ENCODE measurements at places on chromosomes 1 and 21.

DNA sequence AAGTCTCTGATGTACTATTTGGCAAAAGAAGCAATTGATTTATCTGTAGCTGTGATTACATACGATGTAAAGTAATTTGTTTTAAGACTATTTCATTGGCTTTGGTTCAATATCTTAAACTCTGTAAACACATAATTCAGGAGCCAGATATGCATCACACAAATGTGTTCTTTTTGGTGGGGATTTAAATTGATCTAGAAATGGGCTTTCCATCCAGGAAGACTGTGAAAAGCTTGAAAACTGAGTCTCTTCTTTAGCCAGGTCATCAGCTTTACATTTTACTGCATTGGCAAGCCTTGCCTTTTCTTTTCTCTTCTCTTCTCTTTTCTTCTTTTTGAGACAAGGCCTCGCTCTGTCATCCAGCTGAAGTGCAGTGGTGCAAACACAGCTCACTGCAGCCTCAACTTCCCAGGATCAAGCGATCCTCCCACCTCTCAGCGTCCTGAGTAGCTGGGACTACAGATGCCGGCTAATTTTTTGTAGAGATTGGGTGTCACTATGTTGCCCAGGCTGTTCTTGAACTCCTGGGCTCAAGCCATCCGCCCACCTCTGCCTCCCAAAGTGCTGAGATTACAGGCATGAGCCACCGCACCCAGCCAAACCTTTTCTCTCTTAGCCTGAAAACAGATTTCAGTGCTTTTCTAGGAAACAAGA, 1.4 kb downstream of the RCAN3 start:
- DNase-seq, result no peak

GRCh38 chr21:45511007-45511406, 31.2 kb downstream of the SLC19A1 start:
- DNase-seq, result no peak

GRCh38 chr1:19635646-19636045, 8.5 kb upstream of the NBL1 start:
- DNase-seq, result no peak

- DNase-seq, result no peak
These were observed 21.5 kb upstream of the LYST start for GRCh38 chr1:235888119-235888643.

GRCh38 chr1:70892140-70892539, 155.5 kb downstream of the PTGER3 start:
- no peak for DNase-seq

- no peak for DNase-seq
These were observed 777 bp downstream of the NUDT17 start for GRCh38 chr1:145846201-145846612.

DNA sequence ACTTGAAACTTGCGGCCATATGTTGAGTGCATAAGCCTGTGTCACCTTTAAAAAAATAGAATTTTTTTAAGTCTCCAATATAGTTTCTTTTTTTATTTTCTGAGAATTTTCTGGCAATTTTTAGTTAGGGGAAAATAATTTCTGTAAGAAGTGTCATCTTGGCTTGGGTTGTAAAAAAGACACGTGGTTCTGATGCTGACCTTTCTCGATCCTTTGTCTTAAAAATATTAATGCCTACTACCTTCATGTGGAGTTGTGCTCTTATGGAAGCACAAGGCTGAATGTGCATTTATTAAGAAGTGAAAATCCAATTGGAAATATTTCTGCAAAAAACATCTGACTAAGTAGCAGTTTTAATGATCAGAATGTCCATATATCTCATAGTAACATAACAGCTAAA, 3.5 kb downstream of the ELAVL4 start:
- no peak for DNase-seq

- no peak for DNase-seq
These were observed 48.9 kb downstream of the INKA2 start for GRCh38 chr1:111690306-111690617.

GRCh38 chr1:184118046-184118445, 66.5 kb downstream of the TSEN15 start:
- no peak for DNase-seq

DNA sequence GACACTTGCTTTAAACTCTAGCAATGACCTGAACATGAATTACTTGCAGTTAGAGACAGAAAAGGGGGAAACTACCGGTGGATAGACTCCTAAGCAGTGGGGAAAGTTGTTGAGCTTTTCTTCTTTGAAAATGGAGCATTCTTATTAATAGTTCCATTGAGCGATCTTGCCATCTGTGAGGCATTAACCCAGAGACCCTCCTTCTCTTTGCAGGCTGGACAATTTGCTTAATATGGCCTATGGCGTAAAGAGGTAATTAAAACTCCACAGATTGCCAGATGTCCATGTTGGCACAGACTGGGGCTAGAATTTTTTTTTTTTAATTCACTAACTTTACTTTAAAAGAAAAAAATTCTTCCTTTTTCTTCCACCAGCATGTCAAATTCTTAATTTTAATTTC, 88.5 kb downstream of the ELAVL4 start:
- no peak for DNase-seq

- no peak for DNase-seq
These were observed 3.7 kb downstream of the BACH1 start for GRCh38 chr21:29302359-29302875.

DNA sequence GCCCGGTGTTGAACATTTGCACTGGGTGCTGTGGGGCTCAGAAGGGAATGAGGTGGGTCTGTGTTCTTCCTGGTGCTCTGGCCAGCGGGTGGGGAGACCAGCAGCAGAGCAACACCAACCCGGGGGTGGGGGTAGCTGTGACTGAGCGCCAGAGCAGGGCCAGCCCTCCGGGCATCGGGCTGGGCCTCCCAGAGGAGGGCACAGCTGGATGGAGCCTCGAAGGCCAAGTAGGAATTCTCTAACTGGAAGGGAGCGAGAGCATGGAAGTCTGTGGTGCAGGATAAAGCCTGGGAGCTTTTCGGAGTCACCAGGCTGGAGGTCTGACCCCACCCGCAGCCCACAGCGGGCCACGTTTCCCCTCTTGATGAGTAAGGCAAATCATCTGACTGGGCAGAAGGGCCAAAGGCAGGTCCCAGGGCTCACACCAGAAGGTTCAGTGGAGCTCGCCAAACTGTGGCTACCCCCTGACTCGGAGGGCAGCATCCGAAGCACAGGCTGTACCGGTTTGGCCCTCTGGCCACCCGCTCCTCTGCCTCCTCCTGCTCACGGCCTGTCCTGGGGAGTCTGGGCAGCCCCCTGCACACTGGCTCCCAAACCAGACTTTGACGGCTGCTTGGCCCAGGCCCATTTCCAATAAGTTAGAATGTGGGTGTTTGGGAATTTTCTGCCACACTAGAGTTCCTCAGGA, 18.8 kb downstream of the SLC1A7 start:
- no peak for DNase-seq

DNA sequence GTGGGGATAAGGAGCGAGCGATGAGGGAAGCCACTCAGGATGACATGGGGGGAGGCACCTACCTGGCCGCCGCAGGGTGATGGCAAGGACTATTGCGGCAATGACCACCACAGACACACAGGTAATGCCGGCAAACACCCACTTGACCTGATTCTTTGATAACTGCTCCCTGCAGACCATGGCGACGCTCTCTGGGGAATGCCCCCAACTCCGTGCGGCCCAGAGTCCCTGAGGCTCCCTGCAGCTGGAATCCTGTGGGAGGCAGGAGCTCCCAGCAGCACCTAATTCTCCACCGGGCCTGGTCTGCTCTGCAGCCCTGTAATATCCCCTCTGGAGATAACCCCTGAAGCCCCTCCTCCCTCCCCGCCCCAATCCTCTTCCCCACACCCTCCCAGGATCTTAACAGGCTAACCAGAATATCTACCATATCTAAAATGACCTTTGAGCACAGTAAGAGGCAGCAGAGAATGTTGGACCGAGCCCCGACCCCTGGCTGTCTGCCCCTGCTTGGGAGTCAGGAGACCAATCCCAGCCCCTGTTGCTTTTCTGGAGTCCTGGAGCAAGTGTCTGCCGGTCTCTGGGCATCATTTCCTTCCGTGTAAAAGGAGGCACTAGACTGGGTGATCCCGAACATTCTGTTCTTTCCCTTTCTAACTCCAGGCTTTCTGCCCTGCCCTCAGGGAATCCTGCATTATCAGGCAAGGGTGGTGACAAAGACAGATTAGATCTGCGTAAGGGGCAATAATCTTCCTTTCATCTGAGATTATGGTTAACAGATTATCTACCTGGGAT, at the start of gene FAM151A:
Gene FAM151A, minus strand, starts transcription at position 310 of the 792 bp plus-strand sequence. Its CDS starts 130 bp downstream, at position 180.
- DNase-seq, result no peak

DNA sequence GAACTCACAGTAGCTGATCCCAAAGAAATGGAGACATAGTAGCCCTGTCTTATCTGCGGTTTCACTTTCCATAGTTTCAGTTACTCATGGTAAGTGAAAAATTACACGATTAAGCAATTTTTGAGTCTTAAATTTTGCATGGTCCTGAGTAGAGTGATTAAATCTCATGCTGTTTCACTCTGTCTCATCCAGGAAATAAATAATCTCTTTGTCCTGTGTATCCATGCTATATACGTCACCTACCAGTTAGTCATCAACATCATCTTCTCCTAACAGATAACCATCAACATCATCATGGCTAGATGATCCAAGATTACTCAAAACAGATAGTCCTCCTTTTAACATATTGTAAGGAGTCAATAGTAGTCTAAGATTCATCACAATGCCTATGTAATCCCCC, 1589.3 kb downstream of the BRINP3 start:
- no peak for DNase-seq

DNA sequence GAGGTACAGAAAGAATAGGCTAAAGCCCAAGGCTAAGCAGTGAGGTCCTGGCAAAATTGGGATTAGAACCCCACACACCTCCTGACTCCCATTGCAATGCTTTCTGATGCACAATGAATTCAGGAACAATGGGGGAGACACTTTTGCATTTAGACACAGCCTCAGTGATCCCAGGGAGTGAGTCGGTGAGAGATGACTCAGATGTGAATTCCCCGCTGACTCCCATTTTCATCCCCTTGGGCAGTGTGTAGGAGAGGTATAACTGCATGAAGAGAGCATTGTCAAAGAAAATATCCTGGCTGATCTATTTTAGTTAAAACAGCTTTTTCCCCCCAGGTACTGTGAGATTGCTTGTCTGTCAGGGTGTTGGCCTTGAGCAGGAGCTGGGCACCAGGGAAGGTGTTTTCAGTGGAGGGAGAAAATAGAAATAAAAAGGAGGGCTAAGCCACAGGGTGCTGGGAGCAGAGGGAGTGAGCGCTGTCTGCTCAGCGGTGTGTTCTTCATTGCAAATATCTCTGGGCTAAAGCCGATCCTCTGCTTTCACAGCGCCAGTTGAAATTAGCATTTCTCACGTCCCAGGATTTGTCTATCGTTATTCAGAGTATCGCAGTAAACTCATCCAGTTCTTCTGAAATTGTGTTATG, 247.7 kb upstream of the PTBP2 start:
- DNase-seq, result no peak

DNA sequence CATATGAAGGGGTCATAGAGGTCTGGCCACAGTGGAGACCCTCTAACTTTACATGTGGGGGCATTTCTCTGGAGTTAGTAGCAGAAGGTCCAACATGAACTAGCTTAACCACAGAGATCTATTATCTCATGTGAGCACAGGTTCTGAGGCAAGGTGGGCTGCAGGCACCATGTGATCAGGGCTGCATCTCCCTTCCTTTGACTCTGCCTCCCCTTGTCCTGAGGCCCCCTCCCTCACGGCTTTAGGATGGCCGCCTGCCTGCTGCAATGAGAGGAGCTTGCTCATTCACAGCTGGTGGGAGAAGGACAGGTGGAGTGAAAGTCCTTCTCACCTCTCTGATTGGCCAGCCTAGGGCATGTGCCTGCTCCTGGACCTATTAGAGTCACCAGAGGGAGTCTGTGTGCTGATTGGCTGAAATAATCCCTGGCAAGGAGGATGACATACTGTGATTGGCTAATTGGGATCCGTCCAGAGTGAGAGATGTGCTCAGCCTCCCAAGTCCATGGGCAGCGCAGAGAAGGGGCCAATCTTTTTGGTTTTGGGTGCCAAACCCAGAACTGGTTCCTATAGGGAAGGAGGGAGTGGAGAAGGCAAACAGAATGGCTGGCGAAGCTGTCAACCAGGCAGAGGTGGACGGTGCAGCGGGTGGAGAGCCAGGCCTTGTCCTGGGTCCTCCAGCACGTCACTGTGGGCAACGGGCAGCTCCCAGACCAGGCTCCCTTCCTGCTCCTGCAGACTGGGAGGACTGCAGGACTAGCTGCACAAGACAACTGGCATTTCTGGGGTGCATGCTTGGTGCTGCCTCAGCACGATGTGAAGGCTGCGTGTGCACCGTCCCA, 39.4 kb upstream of the C1orf174 start:
- no peak for DNase-seq

DNA sequence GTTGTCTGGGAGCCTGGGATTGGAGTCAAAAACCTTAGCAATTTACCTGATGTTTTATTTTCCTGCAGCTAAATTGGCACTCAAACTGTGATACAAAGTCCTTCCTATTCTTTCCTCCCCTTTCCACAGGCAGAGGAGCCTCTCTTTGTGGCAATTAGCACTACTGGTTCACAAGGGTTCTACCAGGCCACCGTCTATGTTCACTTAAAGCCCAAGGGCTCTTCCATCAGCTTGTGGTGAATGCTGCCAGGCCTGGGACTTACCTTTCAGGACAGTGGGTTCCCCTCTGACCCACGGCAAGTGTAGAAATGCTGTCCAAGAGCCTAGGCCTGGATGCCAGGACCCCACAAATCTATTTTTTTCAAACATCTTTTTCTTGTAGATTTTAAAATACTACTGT, 251.9 kb upstream of the B3GALT2 start:
- DNase-seq, result no peak

DNA sequence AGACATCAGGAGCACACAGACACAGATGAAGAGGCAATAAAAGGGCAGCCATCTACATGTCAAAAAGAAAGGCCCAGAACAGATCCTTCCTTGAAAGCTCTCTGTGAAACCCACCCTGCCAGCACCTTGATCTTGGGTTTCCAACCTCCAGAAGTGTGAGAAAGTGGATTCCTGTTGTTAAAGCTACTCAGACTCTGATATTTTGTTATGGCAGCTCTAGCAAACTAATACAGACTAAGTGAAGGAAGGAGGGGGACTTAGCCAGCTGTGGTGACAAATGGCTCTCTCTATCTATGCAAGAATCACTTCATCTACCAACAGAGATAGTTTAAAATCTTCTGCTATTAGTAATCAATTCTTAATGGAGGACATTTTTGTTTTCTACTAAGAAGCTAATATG, 10.4 kb downstream of the SAMSN1 start:
- no peak for DNase-seq

DNA sequence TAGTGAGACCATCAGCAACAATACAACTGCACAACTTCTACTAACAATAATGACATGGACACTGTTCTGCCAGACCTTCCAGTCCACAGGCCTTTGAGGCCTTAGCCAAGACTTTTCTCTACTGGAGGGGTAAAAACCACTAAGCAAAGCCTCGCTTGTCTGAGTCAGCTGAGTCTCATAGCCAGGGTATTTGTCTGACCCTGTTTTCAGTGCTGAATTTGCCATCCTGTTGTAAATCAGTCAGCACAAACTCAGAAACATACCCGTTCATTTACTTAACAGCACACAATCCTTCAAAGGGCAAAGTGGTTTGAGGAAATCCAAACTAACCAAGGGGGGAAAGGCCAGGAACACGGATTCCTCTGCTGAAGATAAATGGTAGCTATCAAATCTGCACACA, 537.8 kb downstream of the SMYD3 start:
- no peak for DNase-seq
